ENCODE measurements at places on chromosomes 12 and 14.
A peak's percentile ranks its signal among the peaks of the same experiment; 100 is the strongest.

GRCh38 chr14:68361231-68361630 is 431.6 kb downstream of the ZFP36L1 start:
- DNase-seq: no peak

- peak; percentile 39 for DNase-seq
These were observed 119.4 kb downstream of the CAND1 start for GRCh38 chr12:67388331-67389138.

DNA sequence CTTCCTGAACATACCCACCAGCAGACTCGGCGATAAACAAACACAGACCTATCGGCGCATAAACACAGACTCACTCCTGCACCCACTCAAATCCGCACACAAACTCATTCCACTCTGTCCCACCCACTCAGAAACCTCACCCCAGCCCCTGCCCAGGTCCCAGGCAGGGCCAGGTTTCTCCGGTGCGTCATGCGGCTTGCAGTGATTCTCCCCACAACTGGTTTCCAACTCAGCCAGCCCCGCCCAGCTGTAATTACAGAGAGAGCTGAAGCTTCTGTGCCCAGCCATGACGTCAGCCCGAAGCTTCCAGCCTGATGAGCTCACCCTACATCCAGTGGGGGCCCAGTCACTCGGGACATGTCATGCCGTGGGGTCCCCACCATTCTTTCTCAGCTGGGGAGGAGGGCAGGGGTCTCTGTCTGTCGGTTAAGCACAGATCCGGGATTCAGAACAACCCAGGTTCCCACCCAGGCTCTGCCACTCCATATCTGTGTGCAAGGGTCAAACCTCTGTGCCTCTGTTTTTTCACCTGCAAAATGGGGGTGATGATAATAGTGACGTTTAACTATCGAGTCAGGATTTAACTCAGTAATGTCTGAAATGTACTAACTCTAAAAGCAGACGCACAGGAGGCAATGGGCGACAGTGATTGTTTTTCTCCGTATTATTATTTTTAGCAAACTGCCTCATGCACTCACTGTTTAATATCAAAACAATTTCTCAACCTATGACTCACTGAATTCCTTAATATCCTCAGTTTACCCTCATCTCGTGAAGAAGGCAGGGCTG is 2.3 kb upstream of the HSPB8 start:
- DNase-seq: peak; percentile 61

- DNase-seq: no peak
These were observed 363.4 kb downstream of the DAD1 start for GRCh38 chr14:22225516-22226140.

GRCh38 chr12:125050446-125050845 is 14.8 kb upstream of the AACS start:
- DNase-seq: no peak

- DNase-seq: no peak
These were observed 125.0 kb upstream of the PZP start for GRCh38 chr12:9333161-9333560.

DNA sequence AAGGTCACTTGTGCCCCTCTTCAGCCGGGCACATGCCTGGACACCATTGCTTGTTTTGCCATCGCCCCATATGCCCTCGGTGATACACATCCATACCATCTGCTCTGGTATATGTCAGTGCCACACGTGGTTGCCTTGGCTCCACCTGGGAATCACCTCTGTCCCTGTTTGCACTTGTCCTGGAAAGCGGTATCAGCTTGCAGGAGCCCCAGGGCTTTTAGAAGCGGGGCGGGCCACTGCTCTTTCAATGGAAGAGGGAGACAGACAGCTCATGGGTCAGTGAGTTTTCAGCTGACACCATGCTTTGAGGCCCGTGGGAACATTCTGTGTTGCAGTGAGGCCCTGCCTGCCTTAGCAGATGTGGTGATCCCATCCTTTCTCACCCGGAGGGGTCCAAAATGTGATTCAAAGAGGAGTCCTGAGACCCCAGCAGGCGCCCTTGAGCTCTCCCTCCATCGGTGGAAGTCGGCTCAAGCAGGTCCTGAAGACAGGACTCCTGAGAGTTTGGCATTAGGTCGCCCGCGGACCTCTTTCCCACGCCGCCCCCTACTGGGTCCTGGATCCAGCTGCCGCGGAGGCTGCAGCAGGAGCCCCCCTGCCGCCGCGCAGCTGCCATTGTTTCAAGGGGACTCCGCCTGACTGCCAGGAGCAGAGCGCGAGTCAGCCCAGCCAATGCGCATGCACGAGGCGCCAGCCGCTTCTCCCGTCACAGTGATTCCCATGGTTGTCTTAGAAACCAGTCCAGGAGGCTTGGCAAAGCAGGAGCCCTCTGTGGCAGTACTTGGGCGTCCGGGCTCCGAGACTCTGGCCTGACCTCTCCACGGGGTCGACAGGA is 773.2 kb upstream of the ALG10B start:
- DNase-seq: no peak

DNA sequence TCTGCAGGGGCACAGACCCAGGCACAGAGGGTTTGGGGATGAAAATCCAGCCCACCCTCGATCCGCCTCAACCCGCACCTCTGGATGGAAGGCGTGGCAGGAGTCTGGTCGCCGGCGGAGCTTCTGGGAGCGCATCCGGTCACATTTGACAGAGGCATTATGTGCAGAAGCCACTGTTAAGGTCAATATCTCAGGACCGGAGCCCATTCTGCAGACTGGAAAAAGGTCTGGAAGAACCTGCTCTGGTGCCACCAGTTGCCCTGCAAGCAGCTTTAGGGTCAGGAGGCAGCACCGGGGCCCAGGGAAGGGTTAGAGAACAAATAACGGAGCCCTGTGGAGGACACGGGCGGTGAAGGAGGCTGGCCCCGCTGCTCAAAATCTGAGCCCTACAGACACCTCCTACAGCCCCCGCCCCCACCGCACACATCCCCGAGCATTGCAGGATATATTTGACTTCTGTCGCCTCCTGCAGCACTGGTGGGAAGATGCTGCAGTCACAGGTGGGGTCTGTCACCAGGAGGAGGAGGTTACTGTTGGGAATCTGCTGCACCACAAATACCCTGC is 25.1 kb upstream of the LRTM2 start:
- DNase-seq: no peak

- DNase-seq: no peak
These were observed 194.5 kb upstream of the C14orf180 start for GRCh38 chr14:104385111-104385510.

GRCh38 chr12:85834378-85834777 is 1.8 kb downstream of the RASSF9 start:
- no peak for DNase-seq

- no peak for DNase-seq
These were observed 40.9 kb downstream of the SLC4A8 start for GRCh38 chr12:51465491-51465890.

DNA sequence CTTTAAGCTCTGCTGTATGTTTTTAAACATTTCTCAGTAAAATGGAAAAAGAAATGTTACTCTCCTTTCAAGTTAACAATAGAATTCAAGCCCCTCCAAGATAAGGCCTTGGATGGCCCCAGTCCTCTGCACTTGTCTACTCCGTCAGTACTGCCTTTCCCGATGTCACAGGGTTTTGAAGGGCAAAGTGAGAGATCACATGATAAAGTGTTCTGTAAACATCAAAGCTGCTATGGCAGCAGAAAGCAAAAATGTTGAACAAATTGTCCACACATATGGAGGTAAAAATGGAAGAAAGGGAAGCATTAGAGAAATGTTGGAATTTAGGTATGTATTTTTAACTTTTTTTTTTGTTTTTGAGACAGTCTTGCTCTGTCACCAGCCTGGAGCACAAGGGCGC is 33.5 kb upstream of the CDK2AP1 start:
- DNase-seq: no peak

GRCh38 chr12:56339158-56339422 is 406 bp downstream of the IL23A start:
- DNase-seq: no peak

DNA sequence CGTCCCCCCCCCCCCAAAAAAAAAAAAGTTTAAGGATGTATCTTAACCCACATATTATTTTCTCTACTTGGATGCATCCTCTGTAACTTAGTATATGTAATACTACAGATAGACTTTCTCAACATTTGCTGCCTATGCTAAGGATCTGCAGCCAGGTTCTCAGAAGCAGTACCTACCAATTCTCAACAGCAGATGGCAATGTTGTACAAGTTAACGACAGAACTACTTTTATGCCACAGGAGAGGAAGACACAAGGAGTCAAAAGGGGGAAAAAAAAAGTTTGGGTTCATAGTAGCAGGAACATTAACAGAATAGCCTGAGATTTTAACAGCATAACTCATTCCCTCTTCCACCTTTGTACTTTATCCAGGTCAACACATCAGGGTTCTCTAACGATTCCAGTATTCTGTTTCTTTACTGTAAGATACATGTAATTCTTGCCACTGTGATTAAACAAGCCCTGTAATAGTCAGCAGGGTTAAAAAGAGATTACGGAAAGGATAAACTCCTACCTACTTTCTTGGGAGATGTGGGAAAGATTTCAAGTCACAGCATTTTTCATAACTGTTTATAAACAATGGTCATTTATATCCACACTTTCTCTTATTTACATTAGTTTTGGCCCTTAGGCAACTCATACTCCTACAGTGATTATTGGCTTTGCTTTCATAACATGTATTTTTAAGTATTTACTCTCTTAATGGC is 5.7 kb upstream of the NEK9 start:
- DNase-seq: peak; percentile 75

- no peak for DNase-seq
These were observed 381.1 kb downstream of the SEC23A start for GRCh38 chr14:38721822-38722431.

GRCh38 chr12:66188584-66189485 is at the start of gene IRAK3:
IRAK3 (plus strand) TSS chr12:66189214; CDS start chr12:66189300, 86 bp downstream.
- peak; percentile 53 for DNase-seq

- DNase-seq: no peak
These were observed 133.8 kb upstream of the ARHGAP5 start for GRCh38 chr14:31943217-31943799.

DNA sequence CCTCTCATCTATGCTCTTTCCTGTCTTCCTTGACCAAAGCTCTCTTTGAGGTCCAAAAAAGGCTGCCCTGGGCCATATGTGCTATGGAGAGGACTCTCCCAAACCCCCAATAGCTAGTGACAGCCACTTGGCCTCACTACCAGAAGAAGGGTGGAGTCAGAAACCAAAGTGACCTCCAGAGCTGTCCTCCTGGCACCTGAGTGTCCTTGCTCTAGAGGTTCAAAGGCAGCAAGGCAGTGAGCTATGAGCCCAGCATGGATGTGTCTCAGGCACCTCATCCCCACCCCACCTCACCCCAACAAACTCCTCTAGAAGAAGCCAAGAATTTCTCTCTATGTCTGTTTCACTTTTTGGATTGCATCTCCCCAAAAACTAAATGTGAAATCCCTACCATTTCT is 4.1 kb upstream of the AQP5 start:
- no peak for DNase-seq

GRCh38 chr14:71606575-71606974 is 325.7 kb upstream of the RGS6 start:
- no peak for DNase-seq

GRCh38 chr14:70721542-70721941 is 79.8 kb downstream of the TTC9 start:
- DNase-seq: no peak

DNA sequence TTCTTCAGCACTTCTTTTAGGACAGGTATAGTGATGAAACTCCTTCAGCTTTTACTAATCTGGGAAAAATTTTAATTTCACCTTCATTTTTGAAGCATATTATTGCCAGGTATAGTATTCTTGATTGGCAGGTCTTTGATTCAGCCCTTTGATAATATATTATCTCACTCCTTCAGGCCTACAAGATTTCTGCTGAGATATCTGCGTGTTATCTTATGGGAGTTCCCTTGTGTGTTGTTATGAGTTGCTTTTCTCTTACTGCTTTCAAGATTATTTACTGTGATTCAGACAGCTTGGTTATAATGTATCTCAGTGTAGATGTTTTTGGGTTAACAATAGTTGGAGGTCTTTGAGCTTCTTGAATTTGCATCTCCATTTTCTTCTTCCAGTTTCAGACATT is 87.4 kb downstream of the ATF7IP start:
- no peak for DNase-seq

GRCh38 chr14:36659010-36659821 is 2.4 kb upstream of the PAX9 start:
- DNase-seq: peak; percentile 39

- DNase-seq: no peak
These were observed 192.8 kb downstream of the BCL11B start for GRCh38 chr14:99079061-99079727.

DNA sequence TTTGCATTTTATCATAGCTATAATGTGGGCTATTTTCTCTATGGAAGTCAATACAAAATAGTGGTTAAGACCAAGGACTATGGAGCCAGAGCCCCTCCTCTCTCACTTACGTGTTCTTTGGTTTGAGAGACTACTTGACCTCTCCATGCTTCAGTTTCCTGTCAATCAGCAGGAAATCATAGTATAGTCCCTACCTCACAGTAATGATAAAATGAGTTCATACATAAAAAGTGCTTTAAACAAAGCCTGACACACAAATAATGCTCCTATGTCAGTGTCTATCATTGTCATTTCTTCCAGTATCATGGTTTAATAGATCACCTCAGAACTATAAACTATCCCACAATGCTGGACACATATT is 90.4 kb downstream of the MED13L start:
- peak; percentile 89 for DNase-seq

DNA sequence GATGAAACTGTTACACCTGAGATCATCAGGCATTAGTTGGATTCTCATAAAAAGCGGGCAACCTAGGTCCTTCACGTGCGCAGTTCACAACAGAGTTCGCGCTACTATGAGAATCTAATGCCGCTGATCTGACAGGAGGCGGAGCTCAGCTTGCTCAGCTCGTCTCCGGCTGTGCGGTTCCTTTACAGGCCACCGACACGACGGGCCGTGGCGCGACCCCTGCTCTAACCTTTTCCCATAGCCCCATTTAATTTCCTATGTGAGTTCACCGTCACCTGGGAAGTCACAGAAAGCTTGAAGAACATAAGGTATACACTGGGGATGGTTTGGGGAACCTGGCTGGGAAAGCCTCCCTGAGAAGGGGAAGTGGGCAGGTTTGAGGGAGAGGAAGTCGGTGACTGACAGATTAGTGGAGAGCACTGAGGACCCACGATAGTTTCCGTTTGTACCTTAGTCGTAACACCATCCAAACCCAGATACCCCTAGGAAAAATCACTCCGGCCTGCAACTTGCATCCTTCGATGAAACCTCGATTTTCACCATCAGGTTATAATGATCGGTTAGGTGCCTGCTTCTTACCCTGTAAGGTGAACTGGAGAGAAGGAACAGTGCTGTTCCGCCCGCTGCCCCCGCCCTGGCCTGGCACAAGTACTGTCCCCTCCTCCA is 2.8 kb upstream of the AAAS start:
- DNase-seq: peak; percentile 49

DNA sequence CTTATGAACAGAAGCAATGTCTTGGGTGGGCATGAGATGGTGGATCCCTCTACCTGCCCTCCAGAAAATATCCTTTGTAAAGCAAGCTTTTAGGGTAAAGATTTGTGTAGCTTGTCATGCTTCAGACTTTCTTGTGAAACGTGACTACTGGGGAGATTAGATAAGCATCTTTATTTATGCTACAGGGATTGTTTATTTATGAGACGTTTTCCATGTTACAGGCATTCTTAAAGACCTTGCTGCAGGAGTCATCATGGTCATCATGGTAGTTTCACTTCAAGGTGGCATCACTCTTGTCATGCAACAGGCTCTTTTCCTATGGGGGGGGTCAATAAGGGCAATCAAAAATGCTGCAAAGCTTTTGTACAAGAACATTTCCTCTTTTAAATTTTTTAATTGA is 8.2 kb upstream of the MIS18BP1 start:
- DNase-seq: no peak

GRCh38 chr12:108495054-108495453 is 20.0 kb upstream of the FICD start:
- no peak for DNase-seq
